ENCODE measurements at places on chromosomes 11 and 22.

- no peak for DNase-seq
Observed at GRCh38 chr22:22818861-22819855, 68.5 kb upstream of the IGLL5 start.

GRCh38 chr22:35418088-35418487 is 18.1 kb downstream of the MCM5 start:
- DNase-seq, result no peak

GRCh38 chr11:84103096-84103495 is 816.9 kb upstream of the CCDC90B start:
- DNase-seq, result peak; percentile 50

GRCh38 chr11:66420671-66421476 is at the start of gene NPAS4:
TSS of gene NPAS4 (plus strand) at chr11:66421035. CDS start at chr11:66421180, 145 bp downstream.
- DNase-seq, result no peak

GRCh38 chr11:109046284-109046992 is 375.6 kb upstream of the C11orf87 start:
- DNase-seq, result no peak

- DNase-seq, result no peak
Observed at GRCh38 chr11:12285811-12286222, 91.6 kb upstream of the PARVA start.

DNA sequence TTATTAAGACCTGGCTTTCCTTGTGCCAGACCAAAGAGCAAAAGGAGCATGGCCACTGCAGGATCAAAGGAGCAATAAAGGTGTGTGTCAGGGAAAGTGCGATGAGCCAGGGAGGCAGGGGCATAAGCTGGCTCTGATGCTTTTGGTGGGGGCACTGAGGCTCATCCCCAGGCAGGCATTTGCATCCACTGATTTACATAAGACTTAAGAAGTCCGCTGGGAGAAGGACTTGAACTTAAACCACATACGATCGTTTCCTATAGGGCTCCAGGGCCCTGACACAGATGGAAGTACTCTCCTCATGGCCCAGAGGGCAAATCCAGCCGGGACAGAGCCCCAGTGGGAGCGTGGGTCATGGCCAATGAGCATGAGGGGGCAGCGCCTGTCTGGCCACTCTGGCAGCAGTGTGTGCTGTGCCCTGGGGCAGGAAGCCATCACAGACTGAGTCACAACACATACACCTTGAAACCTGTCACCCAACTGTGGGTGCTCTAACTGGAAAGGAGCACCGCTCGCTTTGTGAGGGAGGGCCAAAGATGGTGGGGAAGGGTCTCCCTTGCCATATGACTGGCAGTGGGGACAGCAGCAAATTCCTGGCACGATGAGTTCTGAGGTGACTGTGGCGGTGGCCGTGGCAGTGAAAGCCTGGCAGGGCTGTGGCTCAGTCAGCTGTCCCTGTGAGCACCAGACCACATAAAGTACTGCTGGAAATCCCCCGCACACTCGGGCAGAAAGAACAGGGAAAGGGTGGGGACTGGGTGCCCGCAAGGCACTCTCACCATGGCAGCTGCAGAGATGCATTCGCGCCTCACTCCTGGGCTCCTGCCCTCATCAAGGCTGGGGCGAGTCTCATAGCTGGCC is 79.4 kb upstream of the LMO1 start:
- DNase-seq, result no peak
